ENCODE measurements at places on chromosomes 11 and 22.

DNA sequence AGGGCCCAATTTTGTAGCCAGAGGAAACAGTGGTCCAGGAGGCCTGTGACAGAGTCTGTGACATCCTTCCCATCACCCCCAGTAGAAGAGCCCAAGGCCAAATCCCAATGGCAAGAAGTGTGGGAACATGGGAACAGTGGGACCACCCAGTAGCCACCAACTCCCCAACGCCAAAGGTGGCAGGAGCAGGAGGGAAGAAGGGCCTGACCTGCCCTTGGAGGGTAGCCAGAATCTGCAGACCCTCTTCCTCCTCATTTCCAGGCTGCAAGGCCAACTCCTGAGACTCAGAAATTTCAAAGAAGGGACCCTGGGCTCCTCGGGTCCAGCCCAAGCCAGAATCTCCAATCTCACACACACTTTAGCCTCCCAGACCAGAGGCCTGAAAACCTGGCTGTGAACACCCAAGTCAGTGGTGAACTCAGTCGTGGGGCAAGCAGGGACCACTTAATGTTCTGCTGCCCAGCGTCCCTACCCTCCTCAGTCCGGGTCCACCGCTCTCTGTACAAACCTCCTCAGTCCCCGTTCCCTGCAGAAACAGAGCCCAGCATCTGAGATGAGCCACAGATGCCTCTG lies 6.2 kb downstream of the RAB3IL1 start:
- DNase-seq = no peak

DNA sequence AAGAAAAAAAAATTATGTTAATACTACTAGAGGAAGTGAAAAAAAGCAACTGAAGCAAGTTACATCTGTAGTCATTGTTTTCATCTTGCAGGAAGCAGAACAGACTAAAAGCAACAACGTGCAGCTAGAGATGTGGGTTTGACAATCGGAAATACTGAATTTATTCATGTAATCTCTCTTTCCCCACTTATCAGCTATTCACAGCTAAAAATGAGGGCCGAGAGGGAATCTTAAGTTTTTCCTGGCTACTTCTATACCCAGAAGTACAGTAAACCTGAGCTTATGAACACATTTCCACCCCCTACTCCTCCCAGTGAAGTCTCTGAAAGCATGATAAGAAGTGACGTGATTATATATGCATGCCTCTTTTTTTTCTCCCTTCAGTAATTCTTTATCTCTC lies 116.5 kb downstream of the SPON1 start:
- no peak for DNase-seq

GRCh38 chr11:118604566-118604965 lies 2.8 kb upstream of the PHLDB1 start:
- no peak for DNase-seq

GRCh38 chr11:124402326-124402922 lies 3.6 kb upstream of the OR8B3 start:
- DNase-seq = peak; percentile 8

DNA sequence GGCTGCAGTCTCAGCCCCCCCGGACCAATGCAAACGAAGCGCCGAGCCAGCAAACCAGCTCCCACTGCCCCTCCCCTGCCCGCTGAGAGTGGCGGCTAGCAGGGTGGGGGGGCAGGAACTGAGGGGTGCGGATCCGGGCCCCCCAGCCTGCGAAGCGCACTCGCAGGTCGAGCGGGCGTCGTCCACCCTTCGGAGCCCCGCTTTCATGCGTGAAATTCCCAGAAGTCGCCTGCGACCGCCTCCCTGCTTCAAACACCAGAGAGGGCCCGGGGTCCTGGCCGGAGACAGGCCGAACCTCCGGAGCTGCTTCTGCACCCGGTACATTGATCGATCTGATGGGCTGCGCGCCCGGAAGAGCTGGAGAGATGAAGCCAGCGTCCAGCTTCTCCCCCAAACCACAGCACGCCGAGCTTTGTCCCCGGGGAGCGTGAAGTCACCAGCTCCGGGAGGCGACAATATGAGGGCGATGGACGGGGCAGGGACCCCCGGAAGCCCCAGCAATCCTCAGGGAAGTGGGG lies 646 bp upstream of the PATZ1 start:
- DNase-seq = no peak

- DNase-seq = no peak
Observed at GRCh38 chr11:93221539-93221938, 23.7 kb upstream of the SLC36A4 start.

GRCh38 chr22:25696763-25697162 lies 45.2 kb upstream of the MYO18B start:
- no peak for DNase-seq

- no peak for DNase-seq
Observed at GRCh38 chr11:45660729-45661438, 4.5 kb downstream of the CHST1 start.

DNA sequence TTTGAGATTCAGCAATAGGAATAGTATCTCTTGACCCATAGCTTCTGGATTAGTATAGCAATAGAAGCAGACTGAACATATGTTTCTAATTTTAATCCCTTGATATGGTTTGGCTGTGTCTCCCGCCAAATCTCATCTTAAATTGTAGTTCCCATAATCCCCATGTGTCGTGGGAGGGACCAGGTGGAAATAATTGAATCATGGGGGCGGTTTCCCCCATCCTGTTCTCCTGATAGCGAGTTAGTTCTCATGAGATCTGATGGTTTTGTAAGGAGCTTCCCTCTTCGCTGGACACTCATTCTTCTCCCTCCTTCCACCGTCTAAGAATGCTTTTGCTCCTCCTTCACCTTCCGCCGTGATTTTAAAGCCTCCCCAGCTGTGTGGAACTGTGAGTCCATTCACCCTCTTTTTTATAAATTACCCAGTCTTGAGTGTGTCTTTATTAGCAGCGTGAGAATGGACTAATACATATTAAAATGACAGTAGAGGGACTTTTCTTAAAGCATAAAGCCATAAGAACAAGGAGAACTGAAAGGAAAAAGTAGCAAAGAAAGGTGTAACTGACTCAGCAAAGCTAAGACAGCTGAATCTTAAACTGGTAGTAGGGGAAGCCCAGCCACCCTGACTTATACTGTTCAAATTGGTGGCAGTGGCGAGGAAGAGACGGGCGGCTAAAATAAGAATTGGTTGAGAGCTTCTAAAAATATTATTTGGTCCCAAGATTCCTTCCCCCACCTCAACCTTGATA lies 20.3 kb upstream of the SLN start:
- no peak for DNase-seq

DNA sequence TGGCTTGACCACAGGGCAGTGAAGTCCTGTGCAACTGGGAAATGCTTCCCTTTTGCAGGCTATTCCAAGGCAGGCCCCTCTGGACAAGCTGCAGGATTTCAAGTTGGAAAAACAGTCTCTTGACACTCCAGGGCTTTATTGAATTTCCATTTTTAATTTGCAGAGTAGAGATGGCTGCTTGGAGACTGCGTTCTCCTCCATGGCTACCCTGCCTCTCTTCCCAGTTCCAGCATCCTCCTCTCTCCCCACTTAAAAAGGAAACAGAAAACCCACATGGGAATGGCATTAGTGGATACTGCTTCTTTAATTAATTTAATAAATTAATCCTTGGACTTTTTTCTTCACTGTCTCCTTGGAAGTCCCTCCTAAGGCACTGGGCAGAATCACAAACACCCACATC lies 115.6 kb downstream of the DSCAML1 start:
- no peak for DNase-seq

- DNase-seq = no peak
Observed at GRCh38 chr11:122863704-122864326, 18.7 kb upstream of the JHY start.

- DNase-seq = no peak
Observed at GRCh38 chr11:78469896-78470295, 52.3 kb upstream of the GAB2 start.

GRCh38 chr11:44010789-44011251 lies 37.0 kb upstream of the ACCSL start:
- DNase-seq = no peak

GRCh38 chr11:117832511-117832910 lies 8.0 kb upstream of the FXYD2 start:
- DNase-seq = no peak
